Tibial nerve (tissue), 4 donors: ENCODE measurements at places on chromosomes 12 and 14. TPM values are rescaled to one million over a fixed set of nuclear protein-coding genes. Genes with fewer than 3 reads are reported as not detected.
A peak's percentile ranks its signal among the peaks of the same experiment; 100 is the strongest.

- peak; percentile 31 for DNase-seq
- H3K4me1 ChIP-seq = peaks cover 28% of the 10 kb centered on the region
- H3K27ac ChIP-seq = peak overlapping the region; percentile 70
- H3K36me3 ChIP-seq = peaks cover 9% of the 10 kb centered on the region
- no peaks in the 10 kb centered on the region for H3K27me3 ChIP-seq
Measured at GRCh38 chr12:56593909-56594621, 36.1 kb downstream of the BAZ2A start.

- no peak for DNase-seq
- H3K36me3 ChIP-seq = no peaks in the 10 kb centered on the region
- H3K27me3 ChIP-seq = no peaks in the 10 kb centered on the region
- H3K4me3 ChIP-seq = no peak overlapping the region
- H3K4me1 ChIP-seq = peaks cover 33% of the 10 kb centered on the region
Measured at GRCh38 chr12:69471667-69472385, 1.6 kb downstream of the FRS2 start.

DNA sequence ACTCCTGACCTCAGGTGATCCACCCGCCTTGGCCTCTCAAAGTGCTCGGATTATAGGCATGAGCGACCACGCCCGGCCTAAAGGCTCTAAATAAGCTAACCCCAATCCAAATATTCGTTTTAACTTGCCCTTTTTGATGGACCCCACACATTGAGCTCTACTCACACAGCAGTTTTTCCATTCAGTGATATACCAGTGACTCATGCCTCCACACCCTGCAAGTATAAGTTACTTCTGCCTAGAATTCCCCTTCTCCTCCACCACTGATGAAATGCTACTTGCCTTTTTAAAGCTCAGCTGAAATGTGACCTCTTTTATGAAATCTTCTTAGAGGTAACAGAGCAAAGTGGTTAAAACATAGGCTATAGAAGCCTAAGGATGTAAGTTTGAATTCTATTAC, 68.8 kb downstream of the EXOC5 start:
- H3K27me3 ChIP-seq = no peaks in the 10 kb centered on the region
- no peaks in the 10 kb centered on the region for H3K36me3 ChIP-seq
- H3K4me1 ChIP-seq = no peaks in the 10 kb centered on the region
- H3K27ac ChIP-seq = no peak overlapping the region
- no peak overlapping the region for H3K4me3 ChIP-seq

- H3K36me3 ChIP-seq = no peaks in the 10 kb centered on the region
- H3K27me3 ChIP-seq = no peaks in the 10 kb centered on the region
- H3K4me1 ChIP-seq = no peaks in the 10 kb centered on the region
Measured at GRCh38 chr12:31853520-31853919, 105.7 kb upstream of the RESF1 start.

GRCh38 chr12:39675263-39675662, 55.7 kb upstream of the ABCD2 start:
- DNase-seq = no peak
- no peaks in the 10 kb centered on the region for H3K36me3 ChIP-seq
- H3K27ac ChIP-seq = no peak overlapping the region
- no peaks in the 10 kb centered on the region for H3K4me1 ChIP-seq
- H3K4me3 ChIP-seq = no peak overlapping the region

GRCh38 chr12:130863298-130863697, 8.6 kb upstream of the RAN start:
- no peak overlapping the region for H3K4me3 ChIP-seq
- H3K4me1 ChIP-seq = no peaks in the 10 kb centered on the region
- H3K36me3 ChIP-seq = no peaks in the 10 kb centered on the region
- no peak for DNase-seq
- no peak overlapping the region for H3K27ac ChIP-seq

GRCh38 chr12:19035536-19035935, 94.0 kb upstream of the PLEKHA5 start:
- no peaks in the 10 kb centered on the region for H3K36me3 ChIP-seq
- no peak overlapping the region for H3K27ac ChIP-seq
- DNase-seq = no peak
- no peaks in the 10 kb centered on the region for H3K27me3 ChIP-seq

DNA sequence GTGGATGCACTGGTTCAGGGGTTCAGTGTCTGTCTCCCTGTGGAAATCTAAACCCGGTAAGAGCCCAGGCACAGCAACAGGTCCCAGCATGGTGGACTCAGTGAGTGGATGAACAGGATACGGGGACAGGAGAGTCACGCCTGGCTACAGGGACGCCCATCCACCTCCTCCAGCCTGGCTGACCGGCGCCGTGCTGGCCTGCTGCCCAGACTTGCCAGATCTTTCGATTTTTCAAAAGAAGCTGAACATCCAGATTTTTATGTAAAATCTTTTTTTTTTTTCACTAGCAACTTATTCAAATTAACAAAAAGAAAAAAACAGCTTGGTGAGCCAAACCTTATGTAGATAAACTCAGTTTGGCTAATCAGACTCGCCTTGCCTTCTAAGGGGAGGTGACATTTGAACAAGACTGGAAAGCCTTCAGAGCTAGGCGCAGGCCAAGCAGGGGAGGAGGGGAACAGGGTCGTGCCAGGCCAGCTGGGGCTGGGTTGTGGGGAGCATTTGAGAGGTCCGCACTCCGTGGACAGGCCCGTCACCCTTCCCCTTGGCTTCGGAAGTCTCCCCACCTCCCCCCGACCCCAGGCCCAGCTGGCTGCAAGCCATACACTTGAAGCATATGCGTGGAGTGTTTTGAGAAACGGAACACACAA, 87.8 kb upstream of the NCOR2 start:
- H3K36me3 ChIP-seq = no peaks in the 10 kb centered on the region
- H3K4me1 ChIP-seq = no peaks in the 10 kb centered on the region
- H3K27me3 ChIP-seq = no peaks in the 10 kb centered on the region
- H3K4me3 ChIP-seq = peak overlapping the region; percentile 17

GRCh38 chr14:30078811-30079402, 151.3 kb upstream of the PRKD1 start:
- no peak overlapping the region for H3K27ac ChIP-seq
- no peak for DNase-seq
- H3K27me3 ChIP-seq = no peaks in the 10 kb centered on the region
- no peak overlapping the region for H3K4me3 ChIP-seq
- H3K36me3 ChIP-seq = no peaks in the 10 kb centered on the region

GRCh38 chr12:110762891-110763290, 20.2 kb upstream of the PPP1CC start:
- H3K36me3 ChIP-seq = no peaks in the 10 kb centered on the region
- no peak overlapping the region for H3K4me3 ChIP-seq
- H3K27me3 ChIP-seq = no peaks in the 10 kb centered on the region
- H3K27ac ChIP-seq = no peak overlapping the region
- no peak for DNase-seq
- H3K4me1 ChIP-seq = no peaks in the 10 kb centered on the region

ENDOU gene
- 0.30 TPM for total RNA-seq

TEX52 gene
- total RNA-seq = not detected
